ENCODE measurements at places on chromosomes 7 and 10.

DNA sequence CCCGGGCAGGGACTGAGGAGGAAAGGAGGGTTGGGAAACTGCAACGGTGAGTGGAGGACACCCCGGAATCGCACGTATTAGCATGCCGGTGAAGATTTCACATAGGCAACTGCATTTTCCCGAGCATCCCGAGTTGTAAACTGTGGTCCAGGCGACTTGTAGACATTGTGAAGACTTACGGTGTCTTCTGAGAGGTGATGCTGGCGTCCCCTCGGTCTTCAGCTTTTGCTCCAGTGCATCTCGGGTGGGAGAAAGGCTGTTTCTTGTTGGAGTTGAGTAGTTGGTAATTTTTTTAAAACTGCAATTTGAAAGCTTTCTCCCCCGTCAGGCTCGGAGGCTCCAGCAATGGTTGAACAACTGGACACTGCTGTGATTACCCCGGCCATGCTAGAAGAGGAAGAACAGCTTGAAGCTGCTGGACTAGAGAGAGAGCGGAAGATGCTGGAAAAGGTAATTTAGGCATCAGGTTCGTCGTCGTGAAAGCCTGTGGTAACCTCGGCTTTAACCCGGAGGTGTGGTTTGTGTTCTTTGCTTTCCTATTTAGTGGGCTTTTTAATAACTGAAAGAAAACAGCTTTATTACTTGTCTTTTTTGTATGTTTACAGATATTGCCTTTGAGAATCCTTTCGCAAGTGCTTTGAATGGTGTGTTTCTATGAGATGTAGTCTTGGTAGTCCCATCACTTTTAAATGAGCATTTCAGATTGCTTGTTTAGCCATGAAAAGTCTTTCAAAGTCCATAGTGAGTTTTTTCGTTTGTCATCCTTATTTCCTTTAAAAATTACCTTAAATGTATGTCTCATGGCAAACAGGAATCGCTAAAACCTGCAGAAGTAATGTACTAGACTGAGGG is 687 bp downstream of the HELLS start:
- DNase-seq, result peak; percentile 10

- no peak for DNase-seq
Measured at GRCh38 chr7:18499407-18500177, 4.0 kb downstream of the HDAC9 start.

- DNase-seq, result no peak
Measured at GRCh38 chr10:126969310-126969709, 64.1 kb downstream of the DOCK1 start.

DNA sequence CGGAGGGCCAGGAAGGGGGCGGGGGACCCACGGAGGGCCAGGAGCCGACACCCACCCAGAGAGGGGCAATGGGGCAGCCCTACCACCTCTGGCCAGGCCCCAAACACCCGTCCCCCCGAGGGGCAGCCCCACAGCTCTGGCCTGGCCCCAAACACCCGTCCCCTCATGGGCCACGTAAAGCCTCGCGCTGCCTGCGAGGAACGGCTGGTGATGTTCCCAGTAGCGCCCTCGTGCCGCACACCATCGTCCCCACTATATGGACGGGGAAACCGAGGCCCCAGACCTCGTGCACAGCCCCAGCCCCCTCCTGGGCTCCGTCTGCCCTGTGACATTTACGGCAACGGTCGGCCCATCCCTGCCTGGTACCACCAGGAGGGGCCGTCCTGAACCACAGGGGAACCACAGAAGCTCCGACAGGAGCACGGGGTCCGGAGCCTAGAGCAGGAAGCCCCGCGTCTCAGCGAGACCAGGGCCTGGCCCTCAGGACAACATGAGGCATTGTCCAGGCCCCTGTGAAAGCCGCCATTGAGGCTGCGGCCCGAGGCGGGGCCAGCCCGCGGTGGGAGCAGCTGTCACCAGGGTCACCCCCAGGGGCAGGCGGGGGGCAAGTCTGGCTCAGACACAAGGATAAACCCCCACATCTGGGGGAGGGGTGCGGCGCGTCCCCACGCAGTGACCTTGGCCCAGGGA is 35.6 kb downstream of the GET4 start:
- DNase-seq, result no peak

DNA sequence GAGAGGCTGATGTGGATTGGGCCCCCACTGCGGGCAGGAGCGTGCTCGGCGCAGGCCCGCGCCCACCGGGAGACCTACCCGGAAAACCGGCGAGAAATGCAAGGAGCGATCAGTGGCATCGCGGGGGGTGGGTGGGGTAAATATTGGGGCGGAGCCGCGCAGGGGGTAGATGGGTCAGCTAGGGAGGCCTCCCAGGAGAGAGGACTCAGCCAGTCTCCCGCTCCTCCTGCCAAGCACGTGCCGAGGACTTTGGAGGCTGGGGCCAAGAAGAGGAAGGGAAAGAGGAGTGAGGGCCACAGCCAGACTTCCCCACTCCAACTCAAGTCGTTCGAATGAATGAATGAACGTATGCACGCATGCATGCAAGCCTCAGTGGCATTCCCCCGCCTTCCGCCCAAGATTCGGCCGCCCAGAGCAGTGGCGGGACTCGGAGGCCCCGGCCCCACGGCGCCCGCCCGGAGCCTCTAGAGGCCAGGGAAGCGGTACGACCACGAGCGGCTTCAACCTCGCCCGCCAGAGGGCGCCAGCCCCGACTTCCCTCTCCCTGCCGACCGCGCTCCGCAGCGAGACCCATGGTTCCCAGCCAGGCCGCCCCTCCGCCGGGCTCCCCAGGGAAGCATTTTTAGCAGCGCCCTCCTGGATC is 3.6 kb downstream of the NPM3 start:
- no peak for DNase-seq

DNA sequence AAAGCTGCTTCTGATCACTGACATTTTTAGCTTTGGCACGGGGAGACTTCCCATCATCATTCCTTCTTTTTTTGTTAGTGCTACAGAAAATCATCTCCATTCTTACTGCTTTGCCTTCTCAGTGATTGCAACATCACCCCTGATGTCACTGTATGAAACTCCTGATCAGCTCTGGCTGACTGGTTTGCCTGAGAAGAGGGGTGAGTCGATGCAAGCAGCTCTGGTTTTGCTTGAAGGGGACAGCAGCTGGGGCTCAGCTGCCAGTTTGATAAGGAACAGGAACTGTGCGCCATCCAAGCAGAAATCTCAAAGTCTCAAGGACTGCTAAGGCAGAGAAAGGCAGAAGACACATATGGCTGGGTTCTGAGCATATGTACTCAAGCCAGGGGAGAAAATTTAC is 808.5 kb upstream of the CELF2 start:
- no peak for DNase-seq

- no peak for DNase-seq
Measured at GRCh38 chr10:802506-802905, 113.0 kb upstream of the DIP2C start.

GRCh38 chr10:126147866-126148587 is 240.2 kb downstream of the ADAM12 start:
- no peak for DNase-seq

DNA sequence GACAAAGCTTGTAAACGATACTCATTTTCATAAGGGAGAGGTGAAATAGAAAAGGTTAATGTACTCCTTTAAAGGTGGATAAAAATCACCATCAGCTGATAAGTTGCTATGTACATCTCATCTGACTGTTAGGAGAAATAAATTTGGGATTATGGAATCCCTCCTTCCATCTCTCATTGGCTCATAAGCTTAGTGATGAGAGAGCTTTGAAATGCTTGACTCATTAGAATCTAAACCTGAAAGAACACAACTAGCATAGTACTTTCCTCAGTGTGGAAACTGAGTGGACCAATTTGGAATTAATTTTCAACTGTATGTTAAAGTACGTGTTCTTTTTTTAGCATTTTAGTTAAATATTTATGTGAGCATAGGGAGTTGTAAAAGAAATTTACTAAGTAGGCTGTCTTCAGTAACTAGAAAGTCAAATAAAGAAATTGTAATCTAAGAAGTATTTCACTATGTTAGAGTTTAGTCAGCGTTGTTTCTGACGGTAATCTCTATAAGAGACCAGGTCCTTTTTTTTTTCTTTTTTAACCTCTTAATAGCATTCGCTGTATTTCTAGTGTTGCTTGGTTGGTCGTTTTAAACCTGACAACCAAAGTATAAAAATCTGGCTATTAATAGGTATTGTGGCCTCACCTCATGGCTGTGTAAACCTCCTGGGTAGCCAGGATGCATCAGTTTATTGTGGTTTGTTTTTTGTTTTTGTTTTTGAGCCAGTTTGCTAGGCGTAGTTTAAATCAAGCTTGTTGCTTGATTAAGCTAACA is 34.4 kb downstream of the FHIP2A start:
- DNase-seq, result no peak

GRCh38 chr10:71683301-71683700 is 36.3 kb downstream of the C10orf105 start:
- no peak for DNase-seq

DNA sequence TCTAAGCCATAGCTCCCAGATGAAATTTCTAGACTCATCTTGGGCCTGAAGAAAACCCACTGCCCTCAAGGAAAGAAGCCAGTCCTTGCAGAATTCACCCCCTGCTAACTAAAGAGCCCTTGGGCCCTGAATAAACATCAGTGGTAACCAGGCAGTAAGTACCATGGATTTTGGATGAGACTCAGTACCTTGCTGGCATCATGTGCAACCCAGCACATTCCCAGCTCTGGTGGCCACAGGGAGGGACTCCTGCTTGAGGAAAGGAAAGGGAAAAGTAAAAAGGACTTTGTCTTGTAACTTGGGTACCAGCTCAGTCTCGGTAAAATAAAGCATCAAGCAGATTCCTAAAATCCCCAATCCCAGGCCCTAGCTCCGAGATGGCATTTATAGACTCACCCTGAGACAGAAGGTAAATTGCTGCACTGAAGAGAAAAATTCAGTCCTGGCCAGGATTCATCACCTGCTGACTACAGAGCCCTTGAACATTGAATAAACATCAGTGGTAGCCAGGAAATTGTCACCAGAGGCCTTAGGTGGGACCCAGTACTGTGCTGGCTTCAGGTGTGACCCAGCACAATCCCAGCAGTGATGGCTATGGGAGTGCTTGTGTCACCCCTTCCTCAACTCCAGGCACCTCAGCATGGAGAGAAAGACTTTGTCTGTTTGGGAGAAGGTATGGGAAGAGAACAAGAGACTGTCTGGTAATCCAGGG is 31.2 kb upstream of the SFTPD start:
- DNase-seq, result no peak

GRCh38 chr7:8781166-8781565 is 347.8 kb downstream of the NXPH1 start:
- DNase-seq, result no peak

DNA sequence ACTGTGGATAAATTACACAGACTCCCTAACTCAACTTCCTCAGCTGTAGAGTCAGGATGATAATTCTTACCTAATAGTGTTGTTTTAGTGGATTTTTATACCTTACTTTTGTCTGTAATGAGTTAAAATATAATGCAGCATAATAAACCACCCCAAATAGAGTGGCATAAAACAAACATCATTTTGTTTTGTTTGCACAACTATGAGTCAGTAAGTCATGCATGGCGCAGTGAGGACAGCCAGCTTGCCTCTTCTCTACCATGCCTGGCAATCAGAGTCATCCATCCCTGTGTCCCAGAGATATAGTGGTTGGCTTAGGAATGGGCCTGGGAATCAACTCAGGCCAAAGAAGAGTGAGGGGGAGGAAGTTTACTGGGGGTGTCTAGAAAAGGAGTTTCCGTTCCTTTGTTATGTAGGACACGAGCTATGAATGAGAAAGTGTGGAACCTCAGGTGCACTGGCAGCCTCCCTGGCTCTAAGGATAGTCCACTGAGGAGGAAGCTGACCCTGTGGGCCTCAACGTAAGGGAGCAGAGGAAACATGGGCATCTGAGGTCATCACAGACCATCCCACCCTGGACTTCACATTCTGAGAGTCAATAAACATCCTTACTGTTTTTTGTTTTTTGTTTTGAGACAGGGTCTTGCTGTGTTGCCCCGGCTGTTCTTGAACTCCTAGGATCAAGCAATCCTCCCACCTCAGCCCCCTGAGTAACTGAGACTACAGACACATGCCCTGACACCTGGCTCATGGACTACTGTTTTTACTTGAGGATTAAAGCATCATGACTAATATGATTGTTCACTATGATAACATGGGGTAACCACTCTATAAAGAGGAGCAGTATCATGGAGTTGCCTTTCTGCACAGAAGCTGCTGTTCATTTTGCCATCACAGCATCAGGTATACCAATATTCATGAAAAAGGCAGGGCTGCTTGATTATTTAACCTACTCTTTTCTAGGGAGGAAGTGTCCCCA is 21.0 kb upstream of the GRB10 start:
- DNase-seq, result no peak

GRCh38 chr10:116268976-116269375 is 4.0 kb downstream of the GFRA1 start:
- no peak for DNase-seq

DNA sequence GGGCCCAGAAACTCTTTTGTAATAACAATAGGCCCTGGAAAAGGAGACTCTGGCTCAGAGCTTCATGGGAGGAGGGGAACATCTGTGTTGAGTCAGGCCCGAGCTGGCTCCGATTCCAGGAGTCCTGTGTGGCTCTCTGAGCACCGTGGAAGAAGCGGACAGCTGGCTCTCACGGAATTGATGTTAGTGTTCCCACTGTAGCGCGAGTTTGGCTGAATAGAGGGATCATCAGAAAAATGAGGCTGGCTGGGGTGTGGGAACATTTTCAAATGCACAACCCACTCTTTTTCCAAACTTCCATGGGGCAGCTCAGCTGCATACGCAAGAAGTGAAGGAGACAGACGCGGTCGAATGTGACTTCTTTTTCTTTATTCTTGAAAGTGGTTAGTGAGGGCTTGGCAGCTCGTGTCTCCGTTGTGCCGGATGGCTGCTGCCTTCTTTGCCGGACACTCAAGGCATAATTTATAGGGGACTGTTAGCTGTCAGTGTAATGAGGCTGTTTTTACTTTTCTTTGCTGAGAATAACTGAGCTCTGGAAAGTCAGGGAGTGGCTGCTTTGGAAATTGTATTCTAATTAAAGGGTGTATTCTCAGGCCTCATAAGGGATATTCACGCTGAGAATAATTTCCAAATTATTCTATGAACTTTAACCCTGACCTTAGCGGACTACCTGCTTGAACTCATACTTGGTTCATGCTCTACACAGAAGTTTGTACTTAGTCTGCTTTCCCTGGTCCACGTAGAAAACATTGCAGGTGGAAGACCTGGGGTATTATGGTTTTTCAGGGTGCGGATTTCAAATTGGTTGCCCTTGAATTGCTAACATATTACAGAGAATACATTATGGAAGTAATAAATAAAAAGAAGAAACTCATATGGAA is 23.1 kb downstream of the MDFIC start:
- no peak for DNase-seq

DNA sequence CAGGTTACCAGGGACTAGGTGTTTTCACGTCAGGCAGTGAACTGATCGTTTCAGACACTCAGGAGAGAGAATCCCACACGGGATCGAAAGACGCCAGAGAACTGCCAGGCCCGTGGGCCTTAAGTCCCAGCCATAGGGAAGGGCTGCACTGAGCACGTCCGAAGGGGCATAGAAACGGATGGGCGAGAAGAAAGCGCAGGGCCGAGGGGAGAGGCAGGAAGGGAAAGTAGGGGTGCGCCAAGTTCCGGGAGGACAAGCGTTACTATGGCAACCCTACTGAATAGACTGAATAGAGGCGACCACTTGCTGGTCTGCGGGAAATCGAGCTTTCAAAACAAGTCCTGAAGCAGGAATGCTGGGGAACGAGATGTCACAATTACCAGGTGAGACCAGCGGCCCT is 421.3 kb upstream of the NUPR2 start:
- no peak for DNase-seq
